MV-4-11 (cell line): ENCODE measurements at places on chromosomes 7 and 10.

GRCh38 chr10:31288962-31289361, 30.1 kb upstream of the ZEB1 start:
- DNase-seq: no peak

GRCh38 chr10:90621577-90621976, 236.3 kb downstream of the HTR7 start:
- DNase-seq: no peak

DNA sequence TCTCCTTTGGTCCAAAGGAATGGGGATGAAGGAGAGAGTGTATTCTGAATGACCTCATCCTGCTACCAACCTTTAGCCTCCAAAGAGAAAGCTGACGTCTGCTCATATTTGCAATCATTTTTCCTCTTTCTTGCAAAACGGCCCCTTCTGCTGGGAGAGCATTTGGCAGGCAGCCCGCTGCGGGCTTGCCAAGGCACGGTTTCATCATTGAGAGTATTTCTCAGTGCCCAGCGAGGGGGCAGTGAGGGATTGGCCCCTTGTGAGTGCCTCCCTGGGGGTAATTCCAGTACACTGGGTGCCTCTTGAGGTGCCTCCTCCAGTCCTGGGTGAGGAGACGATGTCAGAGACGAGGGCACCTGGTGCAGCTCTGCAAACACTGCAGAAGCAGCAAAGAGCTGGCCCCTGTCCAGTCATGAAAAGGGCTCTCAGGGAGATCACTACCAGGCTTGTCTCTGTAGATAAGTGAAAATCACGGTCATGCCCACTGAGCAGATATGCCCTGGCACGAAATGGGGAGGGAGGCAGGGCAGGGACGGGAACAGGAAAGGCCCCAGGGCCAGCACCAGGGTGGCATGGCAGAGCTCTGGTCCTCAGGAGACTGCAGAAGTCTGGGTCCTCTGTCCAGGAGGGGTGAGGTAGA, 48.7 kb upstream of the SHH start:
- no peak for DNase-seq

DNA sequence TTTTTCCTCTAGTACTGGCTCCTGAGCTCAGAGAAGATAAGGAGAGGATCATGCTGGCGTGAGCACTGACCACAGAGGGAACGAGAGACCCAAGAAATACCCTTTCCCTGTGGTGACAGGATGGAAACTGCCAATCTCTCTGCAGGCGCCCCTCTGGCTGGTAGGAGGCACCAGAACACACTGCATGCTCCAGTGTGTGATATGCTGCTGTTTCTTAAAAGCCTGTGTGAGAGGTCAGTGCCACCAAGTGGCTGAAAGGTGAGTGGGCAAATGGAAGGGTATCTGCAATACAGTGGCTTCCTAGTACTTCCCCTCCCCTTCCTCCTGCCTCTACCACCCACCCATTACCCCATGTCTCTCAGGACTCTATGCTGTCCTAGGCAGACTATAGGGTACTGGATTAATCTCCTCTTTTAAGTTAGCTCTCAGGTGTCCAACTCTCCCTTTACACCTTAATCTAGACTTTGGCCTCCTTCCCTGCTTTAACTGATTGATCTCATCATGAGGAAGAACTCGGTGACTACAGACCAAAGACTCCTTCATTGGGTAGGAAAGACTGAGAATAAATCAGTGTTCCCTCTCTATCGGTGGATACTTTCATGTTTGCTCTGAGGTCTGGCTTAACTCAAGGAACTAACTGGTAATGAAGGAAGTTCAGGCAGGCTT, 283.6 kb downstream of the ADRA2A start:
- DNase-seq: peak; percentile 20

GRCh38 chr7:147563669-147564068, 1026.9 kb upstream of the C7orf33 start:
- DNase-seq: no peak

DNA sequence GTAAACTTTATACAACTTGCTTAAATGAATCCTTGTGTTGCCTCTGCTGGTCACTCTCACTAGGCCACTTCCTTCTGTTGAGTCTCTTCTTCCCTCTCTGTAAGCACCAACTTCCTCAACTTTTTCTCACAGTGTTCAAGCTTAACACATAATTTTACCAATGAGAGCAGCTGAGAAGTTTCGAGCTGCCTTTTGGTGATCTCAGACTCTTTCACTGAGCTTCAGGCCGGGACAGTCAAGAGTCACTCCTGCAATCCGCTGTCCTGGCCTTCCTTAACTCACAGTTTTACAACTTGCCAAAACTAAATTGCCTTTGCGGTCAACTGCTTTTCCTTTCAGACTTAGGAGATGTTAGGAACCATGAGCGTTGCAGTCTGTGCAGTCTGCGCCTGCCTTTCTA, 47.4 kb downstream of the PRPF18 start:
- DNase-seq: peak; percentile 91

DNA sequence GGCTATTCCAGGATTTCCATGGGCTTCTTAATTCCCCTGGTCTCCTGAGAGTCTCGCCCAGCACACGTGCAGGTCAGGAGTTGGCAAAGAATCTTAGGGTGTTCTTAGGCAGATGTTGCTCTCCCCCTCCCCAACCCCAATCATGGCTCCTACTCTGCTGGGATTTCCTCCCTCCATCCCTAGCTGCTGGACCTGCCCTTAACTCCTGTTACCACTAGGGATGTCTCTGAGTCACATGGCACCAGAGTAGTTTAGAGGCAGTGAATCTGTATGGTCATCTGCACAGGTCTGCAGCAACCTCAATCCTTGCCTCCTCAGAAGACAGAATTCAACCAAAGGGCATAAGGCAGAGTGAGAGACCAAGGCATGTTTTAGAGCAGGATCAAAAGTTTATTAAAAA, 51.8 kb upstream of the CHST3 start:
- no peak for DNase-seq

- DNase-seq: no peak
Observed at GRCh38 chr10:131187926-131188325, 123.6 kb downstream of the TCERG1L start.

- DNase-seq: no peak
Observed at GRCh38 chr7:70072220-70072619, 473.9 kb downstream of the AUTS2 start.
